ENCODE measurements at places on chromosomes 16 and 17. TPM values are rescaled to one million over a fixed set of nuclear protein-coding genes. Genes with fewer than 3 reads are reported as not detected.
A peak's percentile ranks its signal among the peaks of the same experiment; 100 is the strongest.

The C17orf78 gene
- total RNA-seq, result not detected

The CSH1 gene
- total RNA-seq, result 8.9 TPM

DNA sequence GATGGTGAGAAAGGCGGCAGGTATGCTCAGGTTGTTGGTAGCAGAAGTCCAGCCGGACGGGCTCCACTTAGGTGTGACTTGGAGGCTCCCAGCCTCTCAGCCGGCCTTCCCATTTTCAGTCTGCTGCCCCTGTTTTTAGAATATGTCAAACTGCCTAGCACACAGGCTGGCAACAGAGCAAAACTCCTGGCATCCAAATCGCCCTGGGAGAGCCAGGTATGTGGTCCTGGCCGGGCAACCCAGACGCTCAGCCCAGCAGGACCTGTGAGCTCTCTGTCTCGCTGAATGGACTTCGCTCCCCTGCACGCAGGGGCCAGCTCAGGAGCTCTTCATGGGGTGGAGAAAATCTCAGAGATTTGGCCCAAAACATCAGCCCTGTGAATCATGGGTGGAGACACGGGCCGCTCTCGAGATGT, 147.9 kb upstream of the CHMP6 start:
- no peak for DNase-seq

- no peak for DNase-seq
Measured at GRCh38 chr17:19319771-19320505, 42.6 kb downstream of the B9D1 start.

DNA sequence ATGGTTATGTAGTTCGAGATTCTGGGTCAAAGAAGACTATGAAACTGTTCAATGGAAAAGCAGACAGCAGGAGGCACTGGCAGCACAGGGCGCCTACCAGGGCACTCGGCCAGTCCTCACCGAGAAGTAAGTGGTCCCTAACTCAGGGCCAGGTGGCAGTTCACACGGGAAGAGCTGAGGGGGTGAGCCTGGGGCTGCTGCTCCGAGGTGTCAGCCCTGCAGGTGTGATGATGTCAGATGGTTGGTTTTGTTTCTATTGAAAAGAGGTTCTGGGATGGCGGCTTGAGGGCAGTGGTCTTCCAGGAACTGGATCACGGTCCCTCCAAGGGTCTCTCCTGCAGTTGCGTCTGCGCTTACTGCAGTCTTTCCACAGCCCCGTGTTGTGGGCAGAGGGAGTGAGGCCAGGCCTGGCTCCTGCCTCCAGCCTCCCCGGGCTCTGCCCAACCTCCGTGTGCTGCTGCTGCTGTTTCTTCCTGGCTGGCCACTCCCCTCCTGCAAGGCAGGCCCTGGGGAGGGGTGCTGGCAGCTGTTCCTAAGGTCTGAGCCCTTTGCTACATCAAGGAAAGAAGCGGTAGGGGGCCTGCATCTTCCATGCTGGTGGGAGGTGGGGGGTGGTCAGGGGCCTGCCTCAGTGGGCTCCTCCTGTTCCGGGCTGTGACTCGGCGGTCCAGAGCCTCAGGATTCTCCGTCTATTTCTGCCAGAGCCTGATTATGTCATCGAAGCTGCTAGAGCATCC, 22.6 kb downstream of the RNF213 start:
- DNase-seq, result no peak

The GGNBP2 gene
- 151 TPM for total RNA-seq

The CES5A gene
- total RNA-seq, result not detected

GRCh38 chr17:64171041-64171440, 41.1 kb upstream of the ERN1 start:
- DNase-seq, result no peak

DNA sequence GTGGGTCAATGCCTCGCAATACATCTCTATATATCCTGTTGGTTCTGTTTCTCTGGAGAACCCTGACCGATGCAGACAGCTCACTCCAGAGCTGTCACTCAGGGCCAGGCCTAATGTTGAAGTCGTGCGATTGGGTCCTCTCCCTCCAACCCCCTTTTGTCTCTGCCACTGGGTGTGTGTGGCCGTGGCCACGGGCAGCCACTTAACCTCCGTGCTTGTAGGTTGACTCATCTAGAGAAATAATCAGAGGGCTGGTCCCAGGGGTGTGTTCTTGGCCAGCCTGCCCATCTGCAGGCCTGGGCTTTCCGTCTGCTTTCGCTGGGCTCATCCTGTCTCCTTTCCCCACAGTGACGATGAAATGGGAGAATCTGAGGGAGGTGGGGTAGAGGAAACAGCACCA, 7.4 kb downstream of the ADAD2 start:
- DNase-seq, result no peak

The HOXB4 gene
- total RNA-seq, result 0.89 TPM

The FA2H gene
- total RNA-seq, result not detected

The CD2BP2 gene
- total RNA-seq, result 57.3 TPM

The CES1 gene
- not detected for total RNA-seq

The TAT gene
- not detected for total RNA-seq

DNA sequence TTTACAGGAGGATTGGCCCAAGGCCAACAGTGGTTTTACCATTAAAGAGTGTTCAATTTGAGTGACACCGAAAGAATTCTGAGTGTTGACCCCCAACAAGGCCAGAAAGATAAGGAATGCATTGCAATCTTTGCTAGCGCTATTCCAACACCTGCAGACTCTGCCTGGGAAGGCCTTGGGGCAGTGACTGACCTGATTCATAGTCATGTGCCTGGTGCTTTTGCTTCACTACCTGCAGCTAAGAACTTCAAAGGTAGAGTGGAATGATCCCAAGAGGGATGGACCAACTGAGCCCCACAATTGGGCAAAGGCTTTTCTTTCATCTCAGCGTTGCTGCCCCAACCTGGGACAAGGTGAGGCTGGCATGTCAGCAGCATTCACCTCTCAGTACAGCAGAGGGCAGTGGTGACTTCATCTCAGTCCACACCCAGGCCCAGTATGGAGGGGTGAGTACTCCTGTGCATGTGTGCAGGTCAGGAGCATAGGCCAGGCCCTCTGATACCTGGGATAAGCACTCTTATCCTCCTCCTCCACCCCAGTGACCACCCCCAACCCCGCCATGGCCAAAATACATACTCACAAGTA, 149.6 kb upstream of the GNAO1 start:
- DNase-seq, result no peak

DNA sequence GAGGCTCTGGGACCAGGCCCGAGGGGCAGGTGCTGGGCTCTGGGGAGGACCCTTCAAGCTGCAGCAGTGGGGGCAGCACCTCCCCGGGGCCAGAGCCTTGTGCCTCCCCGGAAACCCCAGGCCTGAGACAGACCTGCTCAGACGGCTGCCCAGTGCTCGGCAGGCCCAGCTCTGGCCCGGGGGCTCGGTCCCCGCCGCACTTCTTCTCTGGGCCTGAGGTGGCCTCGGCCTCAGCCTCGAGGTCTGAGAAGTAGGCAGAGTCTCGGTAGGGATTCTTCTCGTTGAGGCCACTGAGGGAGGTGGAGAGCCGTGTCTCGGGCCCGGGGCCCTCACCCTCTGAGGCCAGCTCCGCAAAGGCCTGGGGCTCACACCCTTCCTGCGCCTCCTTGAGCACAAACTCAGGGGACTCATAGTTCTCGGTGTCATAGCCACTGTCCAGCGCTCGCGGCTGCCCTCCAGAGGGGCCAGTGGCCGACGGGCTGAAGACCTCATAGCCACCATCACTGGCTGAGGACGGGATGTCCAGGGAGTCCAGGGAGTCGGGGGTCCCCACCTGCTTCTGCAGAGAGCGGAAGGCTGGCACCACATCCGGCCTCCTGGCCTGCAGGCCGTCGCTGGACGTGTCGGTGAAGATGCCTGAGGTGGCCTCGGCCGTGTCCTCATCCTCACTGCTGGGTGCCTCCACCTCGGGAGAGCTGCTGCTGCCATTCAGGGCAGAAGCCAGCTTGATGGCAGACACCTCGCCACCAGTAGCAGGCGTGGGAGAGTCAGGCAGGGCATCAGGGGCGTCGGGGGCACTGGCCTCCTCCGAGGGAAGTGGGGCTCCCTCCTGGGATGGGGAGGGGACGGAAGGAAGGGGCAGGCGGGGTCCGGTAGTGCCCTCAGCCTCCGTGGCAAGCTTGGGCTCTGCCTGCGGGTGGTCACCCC, 44.3 kb upstream of the PVALEF start:
- no peak for DNase-seq

DNA sequence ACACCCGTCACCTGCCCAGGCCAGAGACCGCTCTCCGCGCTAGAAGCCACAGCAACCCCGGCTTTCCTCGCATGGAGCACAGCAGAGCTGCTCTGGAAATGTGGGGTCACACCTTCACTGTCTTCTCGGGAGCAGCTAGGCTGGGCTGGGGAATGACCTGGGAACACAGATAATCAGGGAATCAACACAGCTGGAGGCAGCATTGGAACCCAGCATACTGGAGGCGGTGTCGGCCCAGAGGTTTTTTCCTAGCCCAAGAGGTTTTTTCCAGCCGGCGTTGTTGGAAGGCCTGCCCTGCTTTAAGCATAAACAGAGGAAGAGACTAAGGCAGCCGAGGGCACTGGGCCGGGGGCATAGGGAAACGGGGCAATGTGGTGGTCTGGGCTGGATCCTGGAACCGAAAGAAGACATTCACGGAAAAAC, 791 bp upstream of the PLD6 start:
- DNase-seq, result no peak

- DNase-seq, result no peak
Measured at GRCh38 chr17:2708585-2709182, 2.9 kb downstream of the CLUH start.

GRCh38 chr17:142102-142661, 4.8 kb downstream of the SCGB1C2 start:
- DNase-seq, result peak; percentile 40

DNA sequence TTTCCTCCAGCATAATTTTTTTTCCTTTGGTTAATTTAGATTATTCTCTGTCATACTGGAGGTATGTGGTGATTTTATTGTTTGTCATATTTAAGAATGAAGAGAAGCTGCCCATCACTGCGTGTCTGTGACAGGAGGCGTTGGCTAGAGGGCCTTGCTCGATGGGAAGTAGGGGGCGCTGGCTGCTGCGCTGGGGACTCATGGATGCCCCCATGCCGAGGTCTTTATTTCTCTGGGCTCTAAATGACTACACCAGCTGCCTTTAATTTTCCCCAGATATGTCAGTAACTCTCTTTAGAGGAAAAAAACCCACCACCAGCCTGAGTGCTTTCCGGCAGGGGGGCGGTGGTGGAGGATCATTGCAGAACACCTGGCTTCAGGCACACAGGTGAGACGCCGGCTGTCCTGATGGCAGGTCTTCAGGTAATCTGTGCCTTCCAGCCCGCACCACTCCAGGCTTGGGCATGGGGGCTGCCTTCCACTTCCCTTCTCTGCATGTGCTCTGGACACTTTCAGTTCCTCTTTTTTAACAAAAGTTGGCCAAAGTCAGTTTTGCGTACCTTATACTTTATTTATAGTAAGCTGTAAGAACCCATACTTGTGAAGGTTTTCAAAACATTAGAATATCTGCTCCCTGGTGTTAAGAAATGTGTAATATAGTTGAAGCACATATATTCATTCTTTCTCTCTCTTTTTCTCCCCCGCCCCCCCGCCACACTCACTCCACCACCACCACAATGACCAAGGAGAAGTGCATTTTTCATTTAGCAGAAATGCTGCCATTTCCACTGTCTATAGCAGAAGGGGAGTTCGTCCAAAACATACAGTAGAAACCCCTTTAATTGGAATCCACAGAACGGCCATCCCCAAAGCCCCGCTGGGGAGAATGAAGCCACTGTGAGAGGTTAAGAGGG, 192.7 kb downstream of the RPTOR start:
- DNase-seq, result no peak

- DNase-seq, result no peak
Measured at GRCh38 chr17:1562176-1562643, 382 bp downstream of the PITPNA start.

DNA sequence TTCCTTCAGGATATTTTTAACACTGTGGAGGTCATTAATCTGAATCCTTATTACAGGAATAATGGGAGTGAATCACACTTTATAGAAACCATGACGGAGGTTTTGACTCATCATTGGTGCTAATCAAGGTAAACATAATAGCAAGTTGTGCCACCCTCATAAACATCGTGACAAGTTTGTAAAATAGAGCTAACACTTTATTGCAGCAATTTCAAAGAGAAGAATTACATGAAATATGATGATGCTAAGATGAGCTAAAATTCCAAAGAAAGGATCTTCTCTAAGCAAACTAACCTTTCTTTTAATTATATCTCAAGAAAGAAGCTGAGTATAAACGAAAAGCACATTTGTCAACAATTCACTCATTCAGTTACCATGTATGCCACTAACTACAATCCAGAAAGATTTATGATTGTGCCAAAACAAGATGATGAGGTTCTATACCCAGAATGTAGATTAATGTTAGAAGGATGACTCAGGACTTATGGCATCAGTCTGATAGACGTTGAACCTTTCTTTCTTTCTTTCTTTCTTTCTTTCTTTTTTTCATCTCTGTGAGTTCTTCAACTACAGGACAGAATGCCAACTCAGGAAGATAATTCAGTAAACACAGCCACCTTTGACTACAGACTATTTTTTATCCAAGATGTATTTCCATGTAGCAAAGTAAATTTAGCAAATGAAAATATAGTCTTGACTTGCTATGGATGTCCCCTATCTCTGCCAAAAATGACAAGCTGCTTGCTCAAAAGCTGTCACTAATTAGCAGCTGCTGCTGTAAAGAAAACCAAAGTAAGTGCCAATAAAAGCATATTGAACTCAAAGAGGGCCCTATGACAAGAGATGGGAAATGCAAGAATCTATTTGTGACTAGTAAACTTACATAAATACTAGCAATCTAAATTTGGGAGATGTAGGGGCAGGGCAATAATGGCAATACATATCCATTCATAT, 23.3 kb downstream of the STAT5B start:
- DNase-seq, result no peak

DNA sequence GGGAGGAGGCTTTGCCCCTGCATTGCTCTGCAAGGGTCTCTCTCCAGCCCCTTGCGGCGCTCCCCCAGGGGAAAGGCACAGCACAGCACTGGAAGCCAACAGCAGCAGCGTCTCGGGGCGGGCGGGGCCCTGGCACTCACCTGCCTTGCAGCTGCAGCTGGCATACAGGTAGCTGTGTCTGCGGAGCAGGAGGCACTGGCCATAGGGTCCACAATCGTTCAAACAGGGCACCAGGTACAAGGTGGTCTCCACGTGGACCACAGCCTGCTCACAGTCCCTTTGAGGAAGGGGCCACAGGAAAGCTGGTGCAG, 4.2 kb upstream of the MRPL28 start:
- no peak for DNase-seq

The TNFSF13 gene
- total RNA-seq, result 4.6 TPM

The KRT25 gene
- not detected for total RNA-seq

DNA sequence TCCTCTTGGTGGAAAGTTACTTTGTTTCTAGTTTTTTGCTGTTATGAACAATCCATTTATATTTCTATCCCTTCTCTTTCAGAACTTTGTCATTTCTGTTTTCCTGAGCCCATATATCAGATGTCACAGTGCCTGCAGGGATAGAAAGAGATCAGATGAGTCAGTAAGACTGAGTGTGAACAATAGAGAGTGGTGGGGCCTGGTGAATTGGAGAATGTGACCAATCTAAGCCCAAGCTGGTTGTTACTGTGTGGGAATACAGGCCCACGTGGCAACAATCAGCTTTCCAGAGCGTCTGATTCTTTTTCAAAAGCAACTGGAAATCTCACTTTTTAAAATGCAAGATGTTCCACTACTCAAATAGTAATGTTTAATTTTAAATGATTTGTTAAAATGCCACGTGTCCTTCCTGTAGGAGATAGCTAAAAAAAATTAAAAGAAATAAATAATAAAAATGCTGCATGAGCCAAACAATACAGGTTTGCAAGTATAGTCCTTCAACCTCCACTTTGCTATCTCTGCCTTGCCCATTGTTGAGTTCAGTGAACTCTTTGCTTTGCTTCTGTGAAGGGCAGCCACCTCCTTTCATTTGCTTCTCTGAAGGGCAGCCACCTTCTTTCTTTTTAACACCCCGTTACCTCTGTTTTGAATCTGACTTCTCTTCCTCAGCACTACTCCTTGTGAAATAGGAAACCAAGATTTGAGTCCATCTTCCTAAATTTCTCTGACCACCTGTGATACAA, 9.6 kb downstream of the DCTN5 start:
- DNase-seq, result no peak

Data from activated naive CD4-positive, alpha-beta T cell treated with anti-CD3 and anti-CD28 coated beads, Interleukin-2, amount 50 U/mL, for 72 hours (primary cell).